Ureter (tissue), 1 donor: ENCODE measurements at places on chromosomes 7 and 10.
A peak's percentile ranks its signal among the peaks of the same experiment; 100 is the strongest.

DNA sequence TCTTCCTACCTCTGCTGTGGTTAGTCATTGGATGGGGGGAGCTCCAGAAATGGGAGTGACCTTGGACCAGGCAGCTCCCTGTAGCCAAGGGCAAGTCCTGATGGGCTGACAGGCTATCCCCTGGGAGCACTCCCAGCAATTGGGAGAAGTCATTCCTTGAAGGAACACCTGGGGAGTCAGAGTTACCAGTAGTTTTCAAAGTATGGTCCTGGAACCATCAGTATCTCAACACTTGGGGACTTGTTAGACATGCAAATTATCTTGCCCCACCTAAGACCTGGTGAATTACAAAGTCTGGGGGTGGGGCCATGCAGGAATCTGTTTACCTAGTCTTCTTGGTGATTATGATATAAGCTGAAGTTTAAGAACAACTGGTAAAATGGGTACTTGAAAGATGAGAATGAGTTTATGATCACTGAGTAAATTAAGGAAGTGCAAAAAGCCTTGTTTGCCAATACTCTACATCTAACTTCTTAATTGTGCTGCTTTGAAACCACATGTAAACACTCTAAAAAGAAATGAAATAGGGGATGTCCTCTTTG, 287.3 kb upstream of the LRRN3 start:
- no peak for DNase-seq

GRCh38 chr10:110820321-110820814, 51.4 kb upstream of the PDCD4 start:
- peak; percentile 75 for DNase-seq

GRCh38 chr10:89738551-89739209, 37.3 kb downstream of the KIF20B start:
- no peak for DNase-seq

DNA sequence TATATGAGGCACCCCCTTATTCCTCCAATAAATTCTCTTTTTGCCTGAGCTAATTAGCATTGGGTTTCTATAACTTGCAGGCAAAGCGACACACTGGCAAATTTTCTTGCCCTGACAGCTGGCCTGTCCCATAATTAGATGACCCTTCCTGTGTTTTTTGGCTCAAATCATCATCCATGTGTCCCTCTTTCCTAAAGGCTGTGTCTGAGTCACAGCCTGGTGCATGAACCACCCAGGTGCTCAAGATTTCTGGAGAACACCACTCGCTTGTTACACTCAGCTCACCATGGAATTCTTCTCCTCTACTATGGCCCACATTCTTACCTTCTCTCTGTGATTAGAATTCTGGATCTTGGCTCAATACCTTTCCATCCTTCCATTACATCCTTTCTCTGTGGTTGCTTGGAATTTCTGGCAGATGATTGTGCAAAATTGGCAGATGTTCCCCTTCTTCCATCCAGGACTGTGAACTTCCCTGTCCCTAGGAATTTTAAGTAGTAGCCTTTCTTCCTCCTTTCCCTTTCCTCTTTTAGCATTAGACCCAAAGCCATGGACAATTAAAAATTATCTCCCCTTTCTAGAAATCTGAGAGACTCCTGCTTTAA, 116.0 kb upstream of the ANKRD1 start:
- DNase-seq, result no peak

- no peak for DNase-seq
Measured at GRCh38 chr7:90625051-90625450, 28.9 kb downstream of the CDK14 start.

- DNase-seq, result no peak
Measured at GRCh38 chr10:50565301-50566083, 58.3 kb downstream of the SGMS1 start.

DNA sequence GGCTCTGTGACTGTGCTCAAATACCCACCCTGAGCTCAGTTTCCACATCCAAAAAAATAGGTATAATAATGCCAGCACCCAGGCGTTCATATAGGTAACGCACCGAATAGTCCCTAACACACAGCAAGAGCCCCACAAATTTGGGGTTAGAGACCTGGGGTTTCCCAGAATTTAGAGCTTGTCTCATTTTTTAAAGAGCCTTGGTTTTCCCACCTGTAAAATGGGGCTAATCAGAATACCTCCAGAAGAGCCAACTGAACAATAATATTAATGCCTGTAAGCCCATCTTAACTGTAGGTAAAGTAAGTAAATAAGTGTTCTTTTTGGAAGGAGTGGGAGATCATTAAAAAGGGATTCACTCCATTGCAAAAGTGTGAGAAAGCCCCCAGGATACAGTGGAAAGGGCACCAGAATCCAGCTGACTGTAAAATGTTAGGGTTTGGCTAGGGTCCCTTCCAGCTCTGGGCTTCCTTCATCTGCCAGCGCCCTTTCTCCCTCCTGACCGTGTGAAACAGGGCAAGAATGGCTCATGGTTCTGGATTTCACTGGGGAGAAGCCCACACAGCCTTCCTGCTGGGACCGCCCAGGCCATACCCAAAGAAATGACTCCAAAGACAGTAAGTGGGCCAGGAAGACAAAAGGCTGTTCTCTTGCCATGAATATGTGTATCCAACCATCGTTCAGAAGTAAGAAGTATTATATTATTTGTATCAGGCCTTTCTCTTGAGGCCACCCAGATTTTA, 2.1 kb downstream of the MTURN start:
- no peak for DNase-seq

DNA sequence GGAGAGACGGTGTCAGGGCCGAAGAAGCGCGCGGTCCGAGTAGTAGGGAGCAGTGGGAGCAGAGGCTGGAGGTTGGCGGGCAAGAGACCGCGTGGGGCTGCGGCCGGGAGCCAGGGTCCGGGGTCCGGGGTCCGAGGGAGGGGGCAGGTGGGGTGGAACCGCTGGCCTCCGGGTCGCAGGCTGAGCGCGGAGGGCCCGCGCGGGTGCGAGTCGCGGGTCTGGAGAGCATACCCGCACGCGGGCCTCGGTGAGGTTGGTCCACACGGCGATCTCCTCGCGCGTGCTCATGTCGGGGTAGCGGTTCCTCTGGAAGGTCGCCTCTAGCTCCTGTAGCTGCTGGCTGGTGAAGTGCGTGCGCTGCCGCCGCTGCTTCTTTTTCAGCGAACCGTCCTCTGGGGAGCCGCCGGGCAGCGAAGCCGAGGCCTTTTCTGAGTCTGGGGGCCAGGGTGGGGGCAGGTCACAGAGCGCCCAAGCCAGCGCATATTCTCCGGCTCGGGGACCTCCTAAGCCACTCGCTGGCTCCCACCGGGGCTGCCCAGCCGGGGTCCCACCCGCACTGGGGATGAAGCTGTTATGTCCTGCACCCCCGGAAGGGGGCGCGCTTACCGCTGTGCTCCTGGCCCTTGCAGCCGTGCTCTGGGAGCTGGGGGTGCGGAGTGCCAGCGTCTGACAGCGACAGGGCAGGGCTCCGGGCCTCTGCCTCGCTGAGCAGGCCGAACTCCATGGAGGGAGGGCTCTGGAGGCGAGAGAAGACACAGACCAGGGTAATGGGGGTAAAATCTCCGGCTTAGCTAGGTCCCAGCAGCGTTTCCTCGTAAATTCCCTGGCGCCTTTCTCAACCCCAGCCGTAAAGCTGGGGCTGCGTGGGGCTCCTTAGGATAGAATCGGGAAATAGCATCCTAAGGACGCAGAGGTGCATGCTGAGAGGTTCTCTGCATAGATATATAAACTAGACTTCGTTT, 5.5 kb downstream of the ELOVL3 start:
- no peak for DNase-seq

- DNase-seq, result no peak
Measured at GRCh38 chr10:20811131-20811530, 86.0 kb downstream of the NEBL start.

DNA sequence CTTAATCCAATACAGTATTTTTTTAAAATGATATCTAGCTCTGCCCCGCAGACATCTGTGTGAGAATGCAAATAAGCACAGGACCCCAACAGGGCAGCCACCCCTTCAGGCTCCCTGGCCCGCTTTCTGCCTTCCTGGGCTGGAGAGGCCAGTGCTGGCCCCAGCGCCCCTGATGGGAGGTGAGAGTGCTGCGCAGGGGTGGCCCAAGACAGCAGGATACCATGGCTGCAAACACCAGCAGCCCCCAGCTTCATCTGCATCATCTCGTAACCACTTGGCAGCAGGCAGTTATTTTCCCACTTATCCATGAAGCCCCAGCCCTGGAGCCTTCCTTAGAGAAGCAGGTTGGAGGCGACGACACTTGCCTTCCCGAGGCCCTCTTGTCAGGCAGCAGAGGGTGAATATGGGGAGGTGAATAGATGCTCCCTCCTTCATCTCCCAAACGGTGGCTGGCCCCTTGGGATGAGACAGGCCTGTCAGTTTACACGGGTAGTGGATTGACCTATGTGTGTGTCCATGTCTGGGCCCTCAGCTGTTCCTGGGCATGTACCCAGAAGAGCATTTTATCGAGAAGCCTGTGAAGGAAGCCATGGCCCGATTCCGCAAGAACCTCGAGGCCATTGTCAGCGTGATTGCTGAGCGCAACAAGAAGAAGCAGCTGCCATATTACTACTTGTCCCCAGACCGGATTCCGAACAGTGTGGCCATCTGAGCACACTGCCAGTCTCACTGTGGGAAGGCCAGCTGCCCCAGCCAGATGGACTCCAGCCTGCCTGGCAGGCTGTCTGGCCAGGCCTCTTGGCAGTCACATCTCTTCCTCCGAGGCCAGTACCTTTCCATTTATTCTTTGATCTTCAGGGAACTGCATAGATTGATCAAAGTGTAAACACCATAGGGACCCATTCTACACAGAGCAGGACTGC, 71.2 kb downstream of the ALOX5 start:
- DNase-seq, result no peak

- no peak for DNase-seq
Measured at GRCh38 chr10:90313576-90314325, 544.1 kb downstream of the HTR7 start.

GRCh38 chr7:154953006-154953684, 49.8 kb downstream of the PAXIP1 start:
- no peak for DNase-seq

- no peak for DNase-seq
Measured at GRCh38 chr7:80679921-80680907, 41.8 kb downstream of the CD36 start.

DNA sequence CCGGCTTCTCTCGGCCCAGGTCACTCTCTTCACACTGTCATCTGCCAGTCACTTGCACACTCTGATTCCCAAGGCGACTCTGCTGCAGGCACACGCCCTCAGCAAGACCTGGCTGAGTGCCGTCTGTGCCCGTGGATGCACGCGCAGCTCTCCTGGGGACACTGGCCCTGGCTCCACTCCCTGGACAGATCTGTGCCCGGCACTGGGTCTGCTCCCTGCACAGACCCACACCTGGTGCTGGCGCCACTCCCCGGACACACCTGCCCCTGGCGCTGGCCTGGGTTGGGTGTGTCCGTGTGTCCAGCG, 133.2 kb downstream of the DNAJB6 start:
- DNase-seq, result no peak

DNA sequence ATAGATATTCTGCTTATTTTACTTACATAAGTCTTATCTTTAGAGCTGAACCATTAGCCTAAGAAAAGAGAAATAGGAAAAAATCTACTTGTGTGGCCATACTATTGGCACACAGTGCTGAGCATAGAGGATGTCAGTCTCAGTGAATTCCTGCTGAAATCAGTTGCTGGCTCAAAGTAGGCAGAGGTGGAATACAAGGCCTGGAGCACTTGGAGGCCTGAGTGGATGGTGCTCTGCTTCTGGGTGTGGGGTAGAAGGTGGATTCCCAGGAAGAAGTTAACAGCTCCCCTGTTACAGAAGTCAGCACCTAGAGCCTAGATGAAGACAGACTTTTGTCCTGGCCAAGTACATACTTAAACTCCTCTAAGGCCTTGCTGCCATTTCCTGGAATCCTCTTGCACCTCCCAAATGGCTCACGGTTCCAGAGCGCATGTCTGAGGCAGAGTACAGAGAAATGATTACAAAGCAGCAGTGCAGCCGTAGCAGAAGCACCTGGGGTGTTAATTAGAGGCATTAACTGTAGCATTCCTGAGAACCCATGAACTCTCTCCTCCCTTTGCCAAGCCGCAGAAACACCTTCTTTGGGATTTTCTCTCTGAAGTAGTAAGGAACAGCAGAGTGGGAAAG, 18.0 kb upstream of the XPNPEP1 start:
- DNase-seq, result no peak

- peak; percentile 63 for DNase-seq
Measured at GRCh38 chr7:27364344-27364758, 121.7 kb downstream of the EVX1 start.

GRCh38 chr10:124532106-124532641, 70.6 kb downstream of the LHPP start:
- DNase-seq, result no peak

- no peak for DNase-seq
Measured at GRCh38 chr7:7104971-7105370, 77.4 kb upstream of the C1GALT1 start.
